ENCODE measurements at places on chromosomes 13 and 19. TPM values are rescaled to one million over a fixed set of nuclear protein-coding genes. Genes with fewer than 3 reads are reported as not detected.

The FSTL3 gene
- total RNA-seq = 64.4 TPM

The YJEFN3 gene
- total RNA-seq = 0.85 TPM

The TRAPPC6A gene
- 17.9 TPM for total RNA-seq

The SBK3 gene
- 103 TPM for total RNA-seq

The UHRF1 gene
- 0.33 TPM for total RNA-seq

The CDC37 gene
- 131 TPM for total RNA-seq

The GNG8 gene
- total RNA-seq = not detected

The IL17D gene
- 2.5 TPM for total RNA-seq

The SYNGR4 gene
- not detected for total RNA-seq

The SHISA7 gene
- not detected for total RNA-seq

The PDE4A gene
- total RNA-seq = 9.4 TPM

The RDH8 gene
- total RNA-seq = not detected

The PDE4C gene
- 1.4 TPM for total RNA-seq
